ENCODE measurements at places on chromosomes 3 and 15.

DNA sequence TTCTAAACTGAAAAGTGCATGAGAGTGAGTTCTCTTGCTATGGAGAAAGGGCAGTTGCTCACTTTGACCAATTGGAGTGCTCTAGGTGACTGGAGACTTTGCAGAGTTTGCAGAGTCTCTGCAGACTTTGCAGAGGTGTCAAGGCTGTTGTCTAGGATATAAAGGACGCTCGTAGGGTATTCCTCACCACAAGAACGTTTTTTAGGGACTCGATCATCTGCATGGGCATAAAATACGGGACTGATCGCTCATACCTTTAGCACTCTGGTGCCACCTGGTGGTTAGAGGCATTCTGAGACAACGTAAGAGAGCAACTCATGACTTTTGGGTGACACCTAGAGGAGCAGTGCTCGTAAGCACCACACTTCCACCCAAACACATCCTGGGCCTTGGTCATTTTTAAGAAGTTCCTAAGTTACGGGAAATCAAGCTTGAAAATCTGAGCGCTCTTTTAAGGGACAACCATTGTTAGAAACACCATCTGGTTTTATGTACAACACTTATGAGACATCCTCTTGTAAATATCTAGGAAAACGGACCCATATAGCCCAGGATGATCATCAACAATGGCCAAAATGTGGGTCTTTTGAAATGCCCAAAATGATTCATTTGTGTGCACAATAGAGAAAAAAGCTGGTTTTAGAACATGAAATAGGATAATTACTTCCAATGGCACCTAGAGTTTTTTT, 51.6 kb upstream of the XCR1 start:
- peak; percentile 91 for DNase-seq

- DNase-seq = no peak
These were observed 35.4 kb downstream of the RNU5B-1 start for GRCh38 chr15:65339920-65340319.

GRCh38 chr15:70503073-70503745, 260.1 kb downstream of the UACA start:
- DNase-seq = no peak

GRCh38 chr3:32237670-32238452, 619 bp upstream of the CMTM8 start:
- peak; percentile 16 for DNase-seq

DNA sequence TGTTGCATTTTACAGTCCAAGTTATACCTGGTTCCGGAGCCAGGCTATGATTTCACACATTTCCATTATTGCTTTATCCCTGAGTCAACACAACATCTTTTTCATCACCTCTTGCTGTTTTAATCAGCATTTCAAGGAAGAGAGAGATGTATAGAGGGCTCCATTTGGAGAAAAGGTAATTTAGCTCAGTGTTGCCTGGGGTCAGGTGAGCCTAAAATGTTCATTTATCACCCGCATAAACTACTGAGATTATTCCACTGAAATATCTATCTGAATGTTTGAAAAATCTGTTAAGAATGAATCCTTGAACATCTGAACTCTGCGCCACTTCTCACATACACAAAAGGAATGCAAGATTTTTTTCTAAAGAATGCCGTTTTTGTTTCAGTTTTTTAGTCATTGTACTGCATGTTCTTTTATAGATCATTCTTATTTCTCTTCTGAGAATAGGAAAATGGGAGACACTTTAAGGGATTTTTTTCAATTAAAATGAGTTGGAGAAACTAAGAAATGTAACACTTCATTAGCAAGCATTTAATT, 51.5 kb upstream of the AGTR1 start:
- DNase-seq = no peak

GRCh38 chr3:108051005-108051404, 39.8 kb downstream of the CD47 start:
- DNase-seq = no peak

DNA sequence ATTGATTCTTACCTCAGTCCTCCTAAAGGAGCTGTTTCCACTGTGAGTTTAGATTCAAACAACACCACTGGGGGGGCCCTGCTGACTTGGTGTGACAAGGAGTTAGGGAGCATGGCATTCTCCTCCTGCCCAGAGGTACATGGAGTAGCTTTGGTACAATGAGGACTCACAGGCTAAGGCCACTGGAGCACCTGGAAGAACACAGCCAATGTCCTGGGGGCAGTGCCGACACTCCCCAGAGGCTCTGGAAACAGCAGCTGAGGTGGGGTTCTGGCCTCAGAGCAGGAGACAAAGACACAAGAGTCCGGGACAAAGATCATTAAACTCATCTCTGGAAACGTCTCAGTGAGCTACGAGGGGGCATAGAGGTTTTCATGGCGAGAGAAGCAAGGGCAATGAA, 69.7 kb upstream of the POMGNT2 start:
- DNase-seq = no peak

GRCh38 chr15:96296264-96296663, 34.2 kb upstream of the NR2F2 start:
- DNase-seq = no peak

- DNase-seq = peak; percentile 52
These were observed 50.8 kb upstream of the RPL32 start for GRCh38 chr3:12891985-12892839.

- DNase-seq = no peak
These were observed 146.3 kb upstream of the SOX2 start for GRCh38 chr3:181565416-181565815.

DNA sequence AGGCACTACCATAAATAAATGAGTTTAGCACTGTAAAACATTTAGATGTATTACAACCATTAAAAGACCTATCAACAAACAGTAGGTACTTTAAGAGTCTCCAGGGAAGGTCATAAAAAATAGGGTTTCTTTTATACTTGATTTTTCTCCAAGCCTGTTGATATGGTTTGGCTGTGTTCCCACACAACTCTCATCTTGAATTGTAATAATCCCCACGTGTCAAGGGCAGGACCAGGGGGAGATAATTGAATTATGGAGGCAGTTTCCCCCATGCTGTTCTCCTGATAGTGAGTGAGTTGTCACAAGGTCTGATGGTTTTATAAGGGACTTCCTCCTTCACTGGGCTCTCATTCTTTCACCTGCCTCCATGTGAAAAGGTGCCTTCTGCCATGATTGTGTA, 468.9 kb upstream of the UBE2E2 start:
- DNase-seq = no peak

GRCh38 chr3:106176734-106177133, 307.9 kb upstream of the CBLB start:
- no peak for DNase-seq

DNA sequence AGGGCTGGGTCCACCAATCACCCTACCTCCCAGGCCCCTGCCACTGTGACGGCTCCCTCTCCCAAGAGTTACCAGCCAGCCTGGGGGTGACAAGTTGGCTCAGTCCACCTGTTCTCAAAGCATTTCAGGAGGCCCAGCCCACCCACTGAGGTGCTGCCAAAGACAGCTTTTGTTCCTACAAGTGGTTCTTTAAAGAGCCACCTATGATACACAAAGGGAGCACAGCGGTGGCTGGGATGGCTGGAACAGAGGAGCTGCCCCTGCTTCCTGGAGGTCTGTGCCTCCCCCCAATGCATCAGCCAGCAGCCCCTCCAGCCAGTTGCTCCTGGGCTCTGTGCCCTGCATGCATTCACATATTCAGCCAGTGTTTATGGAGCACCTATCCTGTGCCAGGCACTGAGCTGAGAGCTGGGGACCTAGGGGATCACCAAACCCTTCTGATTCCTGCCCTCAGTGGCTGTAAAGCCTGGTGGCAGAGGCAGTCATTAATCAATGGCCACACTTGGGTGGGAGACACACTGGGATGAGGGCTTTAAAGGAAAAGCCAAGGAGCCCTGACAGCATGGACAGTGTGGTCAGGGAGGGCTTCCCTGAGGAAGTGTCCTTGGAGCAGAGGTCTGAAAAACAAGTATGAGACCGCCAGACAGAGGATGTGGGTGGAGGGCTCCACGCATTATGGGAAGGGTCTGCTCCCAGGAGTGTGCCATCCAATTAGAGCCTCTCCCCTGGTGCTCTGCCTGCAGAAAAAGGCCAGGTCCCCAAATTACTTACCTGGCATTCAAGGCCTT, 107.1 kb upstream of the LINGO1 start:
- DNase-seq = no peak

DNA sequence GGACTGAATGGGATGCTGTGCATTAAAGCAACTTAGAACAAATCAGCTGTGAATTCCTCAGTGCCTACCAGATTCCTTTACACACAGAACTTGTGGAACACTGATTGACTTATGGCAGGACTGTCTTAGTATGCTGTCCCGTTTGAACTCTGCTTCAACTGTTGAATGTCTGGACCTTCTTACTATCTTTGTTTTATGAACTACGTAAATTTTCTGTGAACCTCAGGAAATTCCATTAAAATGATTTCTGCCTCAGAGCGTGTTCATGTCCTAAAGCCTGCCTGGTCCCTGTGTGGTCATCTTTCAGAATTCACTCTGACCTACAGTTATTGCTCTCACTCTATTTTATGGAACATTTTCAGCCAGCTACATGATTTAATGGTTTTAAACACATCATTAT, 29.4 kb upstream of the FBN1 start:
- no peak for DNase-seq

DNA sequence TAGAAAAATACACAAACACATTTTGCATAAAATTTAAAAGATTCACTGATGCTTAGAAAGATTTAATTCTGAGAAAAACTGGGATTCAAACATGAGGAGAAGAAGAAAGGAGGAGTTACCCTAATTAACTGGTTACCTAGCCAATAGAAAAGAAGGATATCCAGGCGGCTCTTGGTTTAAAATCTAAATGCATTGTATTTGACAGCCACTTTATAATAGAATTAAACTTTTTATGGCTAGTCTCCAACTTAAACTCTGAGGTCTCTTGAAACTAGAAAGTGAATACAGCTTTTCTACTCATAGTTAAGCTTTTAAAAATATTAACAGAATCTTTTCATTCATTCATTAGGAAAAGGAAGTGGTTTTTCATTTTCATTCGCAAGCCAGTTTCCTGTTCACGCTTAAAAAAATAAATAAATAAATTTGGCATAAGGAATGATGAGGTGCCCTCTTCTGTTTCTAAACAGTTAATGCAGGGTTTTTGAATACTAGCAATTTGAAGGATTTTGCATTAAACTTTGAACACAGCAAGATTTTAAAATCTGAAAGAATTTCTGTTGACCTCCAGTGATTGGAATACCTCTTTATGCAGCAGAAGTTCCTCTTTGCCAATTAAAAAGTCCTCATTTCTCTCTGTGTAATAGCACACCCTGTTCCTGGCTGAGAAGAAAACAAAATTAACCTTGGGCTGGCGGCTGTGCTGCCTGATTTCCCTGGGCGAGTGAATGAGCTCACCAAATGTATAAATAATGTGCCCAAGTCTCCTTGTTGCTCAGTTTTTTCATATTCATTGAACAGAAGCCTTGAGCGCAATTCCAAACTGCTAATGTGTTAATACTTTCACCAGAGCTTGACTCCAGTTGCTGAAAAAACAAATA, 105.1 kb downstream of the ZMAT3 start:
- DNase-seq = no peak

DNA sequence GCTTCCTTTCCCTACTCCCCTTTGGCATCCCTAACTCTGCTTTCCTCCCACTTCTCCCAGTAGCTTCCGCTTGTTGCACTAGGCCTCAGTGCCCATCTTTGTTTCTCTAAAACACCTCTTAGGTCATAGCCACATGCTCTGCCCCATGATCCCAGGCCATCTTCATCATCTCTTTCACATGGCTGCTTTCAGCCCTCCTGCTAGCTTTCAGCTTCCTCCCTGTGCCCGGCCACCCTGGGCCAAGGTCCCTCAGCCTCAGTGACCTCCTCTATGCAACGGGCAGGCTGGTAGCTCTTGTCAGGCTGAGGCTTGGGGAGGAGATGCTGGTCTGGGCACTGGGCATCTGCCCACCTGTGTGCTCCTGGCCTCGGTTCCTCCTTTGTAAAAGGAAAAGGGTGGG, 2.3 kb downstream of the PLEKHO2 start:
- DNase-seq = no peak

GRCh38 chr15:29139540-29140459, 129.8 kb downstream of the NSMCE3 start:
- DNase-seq = peak; percentile 75

DNA sequence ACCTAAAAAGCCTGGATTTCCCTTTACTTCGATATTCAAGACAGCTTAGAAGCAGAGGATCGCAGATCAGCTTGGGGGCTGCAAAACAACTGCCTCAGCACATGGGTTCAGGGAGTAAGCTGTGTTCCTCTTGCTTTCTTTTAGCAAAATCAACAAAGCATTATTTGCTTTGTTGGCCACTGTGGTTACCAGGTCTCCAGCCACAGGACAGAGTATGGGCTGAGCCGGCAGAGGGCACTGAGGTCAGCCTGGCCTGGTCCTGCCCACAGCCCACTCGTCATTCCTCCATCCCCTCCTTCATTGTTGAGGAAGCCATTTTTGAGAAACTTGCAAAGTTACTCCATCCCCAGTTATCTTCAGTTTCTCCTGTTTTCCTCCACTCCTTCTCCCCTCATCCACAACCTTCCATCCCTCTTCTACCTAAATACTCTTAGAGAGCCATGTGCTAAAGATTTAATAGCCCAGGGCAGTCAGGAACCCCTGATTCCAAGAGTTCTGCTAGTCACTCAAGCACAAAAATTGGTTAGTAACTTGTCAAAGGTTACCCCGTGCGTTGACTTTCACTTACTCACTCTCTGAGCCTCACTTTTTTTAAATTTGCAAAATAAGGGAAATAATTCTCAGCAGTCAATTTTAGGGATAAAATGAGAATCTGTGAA, 60.0 kb upstream of the HES1 start:
- peak; percentile 34 for DNase-seq

DNA sequence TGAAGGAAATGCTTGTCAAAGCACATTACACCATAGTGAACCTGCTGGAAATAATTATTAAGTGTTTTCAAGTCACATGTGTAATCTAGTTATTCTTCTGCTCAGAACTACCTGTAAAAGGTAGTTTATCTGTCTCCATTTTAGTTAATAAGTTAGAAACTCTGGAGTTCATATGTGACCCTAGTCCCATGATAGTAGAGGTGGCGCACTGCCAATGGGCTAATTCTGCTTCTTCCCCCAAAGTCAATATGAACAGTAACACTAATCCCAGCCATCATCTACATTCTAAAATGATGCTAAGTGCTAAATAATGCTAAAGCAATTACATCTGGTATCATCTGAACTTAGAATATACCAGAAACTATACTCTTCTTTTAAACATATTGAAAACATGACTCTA, 361.0 kb upstream of the NECTIN3 start:
- no peak for DNase-seq

- DNase-seq = no peak
These were observed 156.1 kb upstream of the CGNL1 start for GRCh38 chr15:57220205-57220604.

DNA sequence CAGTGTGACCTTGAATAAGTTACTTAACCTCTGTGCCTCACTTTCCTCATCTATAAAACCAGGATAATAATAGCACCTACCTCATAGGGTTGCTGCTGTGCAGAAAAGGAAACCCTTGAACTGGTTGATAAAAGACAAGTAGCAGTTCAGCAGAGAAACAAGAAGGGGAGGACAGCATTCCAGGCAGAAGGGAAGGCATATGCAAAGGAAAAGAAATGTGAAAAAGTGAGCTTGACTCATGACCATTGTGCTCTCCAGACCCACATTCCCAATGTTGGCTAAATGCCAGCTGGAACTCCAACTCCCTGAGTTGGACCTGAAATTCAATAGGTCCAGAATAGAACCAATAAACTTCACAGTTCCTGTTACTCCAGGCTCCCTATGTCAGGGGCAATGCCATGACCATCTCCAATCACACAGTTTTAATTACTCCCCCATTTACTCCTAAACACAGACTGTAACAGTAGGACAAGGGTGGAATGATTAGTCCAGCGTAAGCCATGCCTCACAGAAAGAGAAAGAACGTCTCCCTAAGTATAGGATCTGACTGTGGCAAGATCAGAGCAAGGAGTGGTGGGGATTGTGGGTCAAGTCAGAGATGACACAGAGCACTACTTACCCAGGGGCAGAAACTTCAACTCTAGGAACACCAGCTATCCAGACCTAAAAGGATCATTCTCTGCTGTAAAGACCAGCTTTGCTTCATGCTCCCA, 26.9 kb downstream of the PRKAR2A start:
- no peak for DNase-seq
